ENCODE measurements at places on chromosomes 3 and 15.

DNA sequence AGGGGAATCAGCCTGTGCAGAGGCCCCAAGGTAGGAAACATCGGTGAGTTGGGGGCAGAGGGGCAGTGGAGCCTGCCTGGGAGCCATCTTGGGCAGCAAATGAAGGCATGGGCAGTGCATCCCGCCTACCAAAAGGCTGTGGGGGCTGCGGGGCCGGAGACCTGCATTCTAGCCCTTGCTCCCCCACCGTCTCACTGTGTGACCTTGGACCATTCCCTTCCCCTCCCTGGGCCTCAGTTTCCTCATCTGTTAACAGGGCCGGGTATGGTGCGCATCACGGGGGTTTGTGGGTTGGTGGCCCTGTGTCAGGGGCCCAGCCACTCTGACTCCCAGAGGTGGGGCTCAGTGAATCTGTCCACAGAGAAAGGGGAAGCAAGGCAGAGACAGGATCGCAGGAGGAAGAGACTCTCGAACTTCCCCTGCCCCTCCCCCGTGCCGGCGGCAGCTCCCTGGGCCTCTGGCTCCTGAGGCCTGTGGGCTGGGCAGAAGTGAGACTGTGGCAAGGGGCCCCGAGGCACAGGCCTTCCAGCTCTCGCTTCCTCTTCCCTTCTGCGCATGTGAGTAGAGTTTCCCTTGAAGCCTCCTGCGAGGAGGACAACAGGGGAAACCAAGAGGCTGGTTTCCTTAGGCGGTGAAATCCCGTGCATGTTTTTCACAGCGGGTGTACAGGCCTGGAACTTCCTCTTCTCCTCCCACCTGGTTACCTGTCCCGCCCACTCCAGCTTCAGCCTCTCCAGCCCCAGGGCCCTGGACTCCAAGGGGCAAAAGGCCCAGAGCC lies 42.9 kb downstream of the IDH2 start:
- peak; percentile 77 for DNase-seq

DNA sequence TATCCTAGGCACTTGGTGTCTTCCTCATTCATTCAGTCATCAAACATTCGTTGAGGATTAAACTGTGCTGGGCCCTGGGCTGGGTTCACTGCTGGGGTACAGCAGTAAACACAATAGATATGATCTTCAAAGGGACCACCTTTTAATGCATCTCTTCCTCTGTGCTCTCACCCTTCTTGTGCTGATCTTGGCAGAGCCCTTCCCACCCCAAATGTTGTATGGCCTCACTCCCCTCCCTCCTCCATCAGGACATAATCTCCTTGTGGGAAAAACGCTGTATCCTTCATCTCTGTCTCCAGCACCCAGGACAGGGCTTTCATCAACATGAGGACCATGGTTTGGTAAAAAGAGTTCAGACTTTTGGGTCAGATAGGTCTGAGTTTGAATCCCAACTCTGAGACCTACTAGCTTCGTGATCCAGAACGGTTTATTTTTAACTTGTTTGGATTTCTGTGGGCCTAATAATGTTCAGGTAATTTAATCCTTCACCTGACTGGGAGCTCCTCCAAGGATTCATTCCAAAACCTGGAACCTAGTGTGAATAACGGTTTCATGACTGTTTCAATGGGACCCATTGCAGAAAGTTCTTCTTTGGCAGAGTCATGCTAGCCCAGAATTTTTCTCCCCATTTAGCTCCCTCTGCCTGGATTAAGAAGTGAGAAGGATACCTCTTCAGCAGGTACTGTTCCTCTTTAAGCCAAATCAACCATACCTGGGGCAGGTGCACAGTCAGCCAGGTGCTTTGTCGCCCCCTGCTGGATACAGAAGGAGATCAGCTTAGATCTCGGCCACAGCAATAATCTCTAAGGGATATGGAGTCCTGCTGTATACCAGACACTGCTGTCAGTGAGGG lies 5.2 kb upstream of the WNT7A start:
- DNase-seq = peak; percentile 62

DNA sequence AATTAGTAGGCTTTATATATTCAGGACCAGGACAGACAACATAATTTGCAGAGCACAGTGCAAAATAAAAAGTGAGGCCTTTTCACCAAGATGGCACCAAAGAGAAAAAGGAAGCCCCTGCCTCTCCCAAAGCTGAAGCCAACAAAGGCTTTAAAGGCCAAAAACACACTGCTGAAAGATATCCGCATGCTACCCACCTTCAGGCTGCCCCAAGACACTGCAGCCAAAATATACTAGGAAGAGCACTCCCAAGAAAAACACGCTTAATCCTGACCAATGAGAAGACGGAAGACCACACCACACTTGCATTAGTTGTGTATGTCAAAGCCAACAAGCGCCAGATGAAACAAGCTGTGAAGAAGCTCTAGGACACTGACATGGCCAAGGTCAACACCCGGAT lies 38.0 kb downstream of the PIK3CB start:
- DNase-seq = no peak

DNA sequence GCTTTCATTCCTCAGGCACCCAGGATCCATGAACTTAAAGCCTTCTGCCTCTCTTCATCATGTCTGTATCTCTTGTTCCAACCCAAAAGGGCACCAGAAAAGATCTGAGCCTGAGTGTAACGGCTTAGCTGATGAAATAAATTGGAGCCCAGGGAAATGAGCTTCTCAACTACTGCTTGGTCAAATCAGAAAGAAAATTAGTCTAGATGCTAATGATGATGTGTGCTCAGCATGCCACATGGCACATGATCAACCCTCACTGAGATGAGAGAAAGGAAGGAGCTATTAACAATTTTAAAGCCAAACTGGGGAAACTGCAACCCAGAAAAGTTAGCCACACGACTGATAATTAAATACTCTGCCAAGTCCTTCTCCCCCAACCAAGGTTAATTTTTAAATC lies 325.7 kb downstream of the CNTN3 start:
- DNase-seq = no peak

DNA sequence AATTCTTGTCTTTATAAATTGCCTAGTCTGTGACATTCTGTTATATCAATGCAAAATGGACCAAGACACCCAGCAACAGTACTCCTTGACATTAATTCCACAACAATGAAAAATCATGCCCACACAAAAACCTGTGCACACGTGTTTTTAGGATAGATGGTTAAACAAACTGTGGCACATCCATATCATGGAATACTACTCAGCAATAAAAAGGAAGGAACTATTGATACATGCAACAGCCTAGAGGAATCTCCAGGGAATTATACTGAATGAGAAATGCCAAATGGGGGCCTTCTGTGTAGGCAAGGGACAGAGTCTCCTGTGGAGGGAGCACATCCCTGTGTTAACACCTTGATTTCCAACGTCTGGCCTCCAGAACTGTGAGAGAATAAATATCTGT lies 388.5 kb downstream of the MAGI1 start:
- DNase-seq = no peak

DNA sequence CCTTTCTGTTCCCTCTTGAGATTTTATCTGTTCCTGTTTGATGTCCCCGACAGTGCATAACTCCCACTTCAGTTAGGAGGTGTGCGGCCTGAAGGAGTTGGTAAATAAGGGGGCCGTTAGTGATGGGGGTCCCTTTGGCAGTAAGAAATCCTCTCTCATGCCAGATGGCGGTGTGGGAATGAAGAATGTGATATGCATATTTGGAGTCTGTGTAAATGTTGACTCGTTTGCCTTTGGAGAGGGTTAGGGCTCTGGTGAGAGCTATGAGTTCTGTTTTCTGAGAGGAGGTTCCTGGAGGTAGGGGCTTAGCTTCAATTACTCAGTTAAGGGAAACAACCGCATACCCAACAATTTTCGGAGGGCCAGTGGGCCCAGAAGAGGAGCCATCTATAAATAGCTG lies 38.8 kb upstream of the RNF7 start:
- no peak for DNase-seq

- no peak for DNase-seq
Measured at GRCh38 chr3:189673535-189673934, 42.3 kb downstream of the TP63 start.

DNA sequence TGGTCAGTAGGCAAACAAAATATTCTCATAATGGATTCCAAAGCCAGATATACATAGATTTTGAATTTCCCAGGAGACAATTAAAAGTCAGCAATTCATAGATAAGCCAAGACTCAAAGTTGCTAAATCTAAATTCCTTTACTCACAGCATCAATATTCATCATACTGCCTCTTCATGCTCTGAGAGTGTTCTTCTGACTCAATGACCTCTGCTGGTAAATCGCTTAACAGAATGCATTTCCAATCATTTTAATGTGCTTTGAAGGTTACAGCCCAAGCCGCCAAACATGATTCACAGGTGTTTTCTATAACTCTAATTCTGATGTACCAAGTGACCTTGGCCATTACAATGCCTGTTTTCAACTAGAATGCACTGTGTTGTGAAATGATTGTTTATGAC lies 24.2 kb upstream of the SLC4A7 start:
- no peak for DNase-seq

DNA sequence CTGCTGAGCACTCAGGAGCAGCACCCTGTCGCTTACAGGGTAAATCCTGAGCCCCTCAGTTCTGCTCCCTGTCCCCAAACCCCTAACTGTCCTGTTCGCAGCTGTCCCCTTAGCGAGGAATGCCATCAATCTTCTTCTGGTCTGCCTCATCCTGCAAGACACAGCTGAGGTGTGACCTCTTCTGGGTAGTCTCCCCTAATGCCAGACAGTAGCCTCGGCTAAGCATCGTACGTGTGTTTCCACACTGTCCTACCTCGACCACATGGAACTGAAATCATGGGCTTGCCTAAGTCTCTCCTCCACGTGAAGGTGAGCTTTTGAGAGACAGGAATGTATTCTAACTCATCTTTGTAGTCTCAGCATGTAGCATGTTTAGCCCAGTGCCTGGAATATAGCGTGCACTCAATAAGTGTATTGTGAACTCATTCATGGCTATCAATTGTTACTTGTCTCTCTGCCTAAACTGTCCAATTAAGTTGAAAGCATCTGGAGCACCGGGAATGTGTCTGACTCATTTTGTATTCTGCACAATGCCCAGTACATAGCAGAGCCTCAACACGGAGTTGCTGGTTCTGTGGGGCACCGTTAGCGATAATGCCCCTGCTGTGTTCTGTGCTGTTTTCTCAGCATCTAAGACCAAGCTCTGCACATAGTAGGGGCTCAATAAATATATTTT lies 90.2 kb downstream of the HES1 start:
- DNase-seq = no peak

- DNase-seq = no peak
Measured at GRCh38 chr3:14435175-14436014, 33.0 kb downstream of the SLC6A6 start.

DNA sequence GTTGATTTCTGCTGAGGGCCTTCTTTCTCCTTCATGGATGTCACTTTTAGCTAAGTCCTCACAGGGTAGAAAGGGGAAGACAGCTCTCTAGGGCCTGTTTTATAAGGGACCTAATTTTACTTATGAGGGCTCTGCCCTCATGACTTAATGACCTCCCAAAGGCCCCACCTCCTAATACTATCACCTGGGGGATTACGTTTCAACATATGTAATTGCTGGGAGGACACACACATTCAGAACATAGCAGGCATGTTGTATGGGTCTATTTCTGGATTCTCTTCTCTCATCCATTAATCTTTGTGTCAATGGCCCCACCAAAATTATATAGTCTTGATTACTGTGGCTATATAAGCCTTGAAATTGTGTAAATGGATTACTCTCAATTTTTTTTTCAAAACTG lies 255.0 kb downstream of the CLSTN2 start:
- no peak for DNase-seq

- DNase-seq = no peak
Measured at GRCh38 chr3:30737743-30738499, 131.5 kb downstream of the TGFBR2 start.

DNA sequence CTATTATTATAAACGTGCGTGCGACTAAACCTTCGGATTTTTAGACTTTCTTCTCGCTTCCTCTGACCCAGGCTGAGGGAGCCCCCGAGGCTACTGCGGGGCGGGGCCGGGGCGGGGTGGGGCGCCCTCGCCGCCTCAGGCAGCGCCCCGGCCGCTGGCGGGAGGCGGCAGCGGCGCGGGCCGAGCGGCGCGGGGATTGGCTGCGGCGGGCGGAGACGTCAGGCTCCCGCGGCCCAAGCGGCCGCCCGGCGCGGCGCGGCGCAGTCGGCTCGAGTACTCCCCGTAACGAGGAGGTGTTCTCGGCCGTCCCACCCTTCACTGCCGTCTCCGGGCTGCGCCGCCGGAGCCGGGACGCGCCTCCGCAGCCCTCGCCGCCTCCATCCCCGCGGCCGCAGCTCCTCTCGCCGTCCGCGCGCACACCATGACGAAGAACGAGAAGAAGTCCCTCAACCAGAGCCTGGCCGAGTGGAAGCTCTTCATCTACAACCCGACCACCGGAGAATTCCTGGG lies at the start of gene ATP1B3:
ATP1B3 (plus strand) TSS at position 263 of the 510 bp plus-strand sequence; CDS start at position 422, 159 bp downstream.
- peak; percentile 91 for DNase-seq

DNA sequence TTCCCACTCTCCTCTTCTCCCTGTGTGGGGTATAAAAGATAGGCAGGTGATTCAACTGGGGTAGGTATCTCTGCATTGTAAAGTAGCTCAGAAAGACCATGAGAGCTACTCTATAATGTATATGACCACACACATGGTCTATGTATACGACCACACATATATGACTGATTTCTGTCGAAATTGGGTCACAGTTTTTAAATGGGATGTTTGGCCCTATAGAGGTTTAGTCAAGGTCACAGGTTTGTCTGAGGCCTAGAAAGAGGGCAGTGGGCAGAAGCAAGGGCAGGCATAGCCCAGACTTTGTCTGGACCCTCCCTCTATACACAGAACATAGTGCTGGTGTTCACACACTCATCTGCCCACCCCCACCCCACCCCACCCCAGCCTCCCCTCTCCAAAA lies 4.4 kb downstream of the LAMP3 start:
- DNase-seq = no peak

DNA sequence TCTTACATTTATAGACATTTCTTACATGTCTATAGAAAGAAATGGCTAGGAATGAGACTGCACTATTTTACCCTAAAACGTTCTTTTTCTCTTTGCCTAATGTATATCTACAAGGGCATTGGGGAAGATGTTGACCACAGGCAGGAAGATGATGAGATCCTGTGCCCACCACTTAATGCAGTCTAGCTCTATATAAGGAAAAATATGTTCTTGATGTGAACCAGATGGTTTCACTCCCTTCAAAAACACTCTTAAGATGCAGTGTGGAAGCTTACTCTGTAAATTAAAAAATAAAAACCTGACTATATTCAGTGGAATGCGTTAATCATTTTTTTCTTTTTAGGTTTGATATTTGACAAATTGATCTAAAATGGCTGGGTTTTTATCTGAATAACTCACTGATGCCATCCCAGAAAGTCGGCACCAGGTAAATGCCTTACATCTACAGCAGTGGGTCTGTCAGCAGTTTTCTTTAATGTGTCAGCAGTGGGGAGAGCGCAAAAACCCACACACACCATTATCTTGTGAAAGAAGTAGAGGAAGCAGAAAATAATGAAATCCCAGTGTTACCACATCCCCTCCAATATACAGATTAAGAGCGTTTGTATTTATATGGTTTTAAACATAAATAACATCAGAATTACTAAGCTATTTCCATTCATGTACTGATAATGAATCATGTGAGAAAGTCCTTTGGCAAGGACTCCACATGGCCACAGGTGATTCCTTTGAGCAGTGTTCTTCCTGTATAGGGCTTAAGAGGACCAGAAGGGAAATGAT lies 10.1 kb downstream of the AGTR1 start:
- no peak for DNase-seq

GRCh38 chr3:4746241-4746958 lies 232.8 kb upstream of the BHLHE40 start:
- no peak for DNase-seq

GRCh38 chr3:61288446-61288845 lies 37.2 kb upstream of the FHIT start:
- DNase-seq = no peak

All from stimulated activated naive CD8-positive, alpha-beta T cell treated with anti-CD3 and anti-CD28 coated beads, Interleukin-15, amount 100 ng/mL, for 72 hours (primary cell).